Sciatic nerve (tissue), 2 donors: ENCODE measurements at places on chromosomes 13 and 19. TPM values are rescaled to one million over a fixed set of nuclear protein-coding genes. Genes with fewer than 3 reads are reported as not detected.

NLRP4 gene
- total RNA-seq, result not detected

PNMA8A gene
- 9.3 TPM for total RNA-seq

TSPAN16 gene
- total RNA-seq, result not detected

MAG gene
- 82.2 TPM for total RNA-seq

RFPL4A gene
- not detected for total RNA-seq

ZNF730 gene
- 1.8 TPM for total RNA-seq

ZNF738 gene
- total RNA-seq, result 5.3 TPM

DIRAS1 gene
- 0.45 TPM for total RNA-seq

RFPL4AL1 gene
- not detected for total RNA-seq

IRS2 gene
- total RNA-seq, result 24.7 TPM

CD79A gene
- total RNA-seq, result 2.1 TPM

TINCR gene
- 3.7 TPM for total RNA-seq

SIAH3 gene
- total RNA-seq, result not detected

MIR17HG gene
- 6.4 TPM for total RNA-seq
